LHCN-M2 (cell line): ENCODE measurements at places on chromosomes 12 and 14.
A peak's percentile ranks its signal among the peaks of the same experiment; 100 is the strongest.

DNA sequence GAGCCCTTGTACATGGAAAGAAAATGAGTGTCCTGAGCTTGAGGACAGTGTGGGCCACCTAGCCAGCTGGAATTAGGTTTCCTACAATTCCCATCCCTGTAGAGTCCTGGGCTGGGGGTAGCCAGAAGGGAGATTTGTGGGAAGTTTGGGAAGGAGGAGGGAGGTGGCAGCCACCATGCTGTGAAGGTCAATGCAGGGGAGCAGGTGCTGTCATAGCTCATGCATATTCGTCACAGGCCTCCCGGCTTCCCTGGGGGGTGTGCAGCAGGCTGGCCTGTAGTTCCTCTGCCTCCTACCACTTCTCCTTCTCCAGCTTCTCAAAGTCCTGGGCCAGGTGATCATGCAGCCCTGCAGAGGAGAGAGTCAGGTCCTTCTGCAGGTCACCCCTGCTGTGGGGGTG lies 121.3 kb downstream of the TBX3 start:
- no peak for DNase-seq

- no peak for DNase-seq
Measured at GRCh38 chr14:63654346-63654745, 12.7 kb upstream of the WDR89 start.

DNA sequence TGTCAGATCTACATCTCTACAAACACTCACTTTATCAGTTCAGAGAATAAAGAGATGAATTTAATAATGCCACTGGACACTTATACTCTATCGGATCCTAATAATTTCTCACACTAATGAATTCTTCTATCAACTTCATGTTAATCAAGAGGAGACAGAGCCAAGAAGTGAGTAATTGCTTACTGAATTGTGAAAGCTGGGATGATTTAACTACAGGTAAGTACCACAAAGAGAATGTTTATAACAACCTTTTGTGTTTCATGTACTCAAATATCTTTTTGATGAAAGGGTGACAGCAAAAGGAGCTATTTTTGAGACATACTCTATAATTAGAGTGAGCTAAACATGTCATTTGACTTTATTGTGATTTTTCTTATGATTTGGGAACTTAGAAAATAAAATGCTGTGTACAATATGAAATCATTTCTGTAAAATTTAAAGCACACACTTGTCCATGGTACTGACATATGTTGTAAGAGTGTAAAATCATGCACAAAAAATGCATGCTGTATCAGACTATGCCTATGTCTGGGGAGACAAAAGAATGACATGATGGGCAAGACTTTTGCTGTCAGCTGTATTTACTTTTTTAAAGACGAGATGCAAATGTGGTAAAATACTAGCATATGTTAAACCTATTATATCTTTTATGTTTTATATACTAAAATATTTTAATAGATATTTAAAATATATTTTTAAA lies 361.2 kb downstream of the CCER1 start:
- no peak for DNase-seq

GRCh38 chr12:954741-955140 lies 5.2 kb upstream of the RAD52 start:
- no peak for DNase-seq

DNA sequence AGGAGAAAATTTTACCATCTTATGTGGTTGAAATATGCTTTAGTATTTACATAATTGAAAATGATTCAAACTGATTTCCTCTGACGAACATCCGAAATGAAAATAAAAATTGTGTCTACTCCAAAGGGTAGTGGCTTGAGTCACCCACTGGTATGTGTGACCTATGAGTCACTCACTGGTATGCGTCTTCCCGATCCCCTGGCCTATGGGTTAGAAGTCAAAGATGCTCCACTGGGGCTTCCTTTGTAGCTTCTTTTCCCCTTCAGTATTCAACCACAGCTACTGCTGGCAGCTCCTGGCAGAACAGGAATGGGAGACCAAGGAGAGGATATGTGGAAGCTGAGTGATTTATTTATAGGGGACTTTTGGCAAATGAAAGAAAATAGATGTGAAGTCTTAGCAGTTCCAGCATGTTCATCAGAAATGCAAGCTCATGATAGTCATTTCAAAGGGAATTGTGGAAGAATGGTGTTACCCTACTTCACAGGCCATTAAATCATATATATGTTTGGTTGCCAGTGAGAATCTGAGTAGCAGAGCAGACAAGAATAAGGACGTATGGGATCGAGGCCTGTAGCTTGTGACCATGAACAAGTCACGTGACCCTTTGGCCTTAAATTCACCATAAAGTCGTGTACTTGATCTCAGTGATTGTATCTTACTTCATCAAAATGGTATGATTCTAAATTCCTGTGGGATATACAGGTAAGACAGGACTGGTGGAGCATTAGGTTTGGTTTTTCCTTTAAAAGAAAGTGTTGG lies 108.3 kb downstream of the CRADD start:
- peak; percentile 98 for DNase-seq

DNA sequence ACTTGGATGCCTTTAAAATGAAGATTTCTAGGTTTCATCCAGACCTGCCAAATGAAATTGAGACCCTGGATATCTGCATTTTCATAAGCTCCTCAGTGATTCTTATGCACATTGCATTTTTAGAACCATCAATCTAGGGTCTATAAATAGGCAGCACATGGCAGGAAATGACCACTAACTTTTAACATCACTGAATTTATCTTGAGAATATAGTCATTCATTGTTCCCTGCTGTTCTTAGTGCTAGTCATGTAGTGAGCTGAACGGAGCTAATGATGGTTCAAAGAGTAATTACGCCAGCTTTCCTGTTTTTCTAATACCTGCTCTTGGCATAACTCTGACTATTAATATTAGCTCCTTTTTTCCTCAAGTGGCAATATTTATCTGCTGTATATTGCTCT lies 91.6 kb downstream of the TPH2 start:
- no peak for DNase-seq
